NCI-H1930 (cell line): ENCODE measurements at places on chromosomes 12 and 14.

- no peak for DNase-seq
Observed at GRCh38 chr14:72946491-72946890, 20.2 kb downstream of the DCAF4 start.

DNA sequence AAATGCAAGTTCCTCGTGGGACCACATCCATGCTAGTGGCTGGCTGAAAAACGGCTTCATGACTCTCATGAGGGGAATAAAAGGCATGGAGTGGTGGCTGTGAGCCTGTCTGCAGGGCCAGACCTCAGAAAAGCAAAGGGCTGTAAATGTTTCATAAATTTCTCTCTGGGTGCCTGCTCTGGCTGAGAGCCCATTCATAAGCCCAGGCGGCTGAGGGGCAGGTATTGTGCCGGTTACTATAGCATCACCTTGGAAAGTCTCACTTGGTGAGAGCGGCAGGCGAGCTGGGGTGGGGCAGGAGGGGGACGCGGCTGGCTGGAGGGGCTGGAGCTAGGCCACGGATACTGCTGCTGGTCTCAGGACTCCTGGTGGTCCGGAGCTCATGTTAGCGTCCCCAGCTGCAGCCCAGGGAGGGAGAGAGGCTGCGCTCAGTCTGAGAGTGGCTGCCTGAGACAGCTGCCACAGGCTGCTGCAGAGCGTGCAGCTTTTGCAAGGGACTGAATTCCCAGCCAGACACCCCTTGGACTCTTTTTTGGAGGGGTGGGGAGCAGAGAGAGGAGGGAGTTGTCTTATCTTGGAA, at the start of gene SLC17A8:
SLC17A8 (plus strand) TSS at position 431 of the 580 bp plus-strand sequence. CDS start 318 bp downstream, outside the sequence.
- DNase-seq, result no peak

DNA sequence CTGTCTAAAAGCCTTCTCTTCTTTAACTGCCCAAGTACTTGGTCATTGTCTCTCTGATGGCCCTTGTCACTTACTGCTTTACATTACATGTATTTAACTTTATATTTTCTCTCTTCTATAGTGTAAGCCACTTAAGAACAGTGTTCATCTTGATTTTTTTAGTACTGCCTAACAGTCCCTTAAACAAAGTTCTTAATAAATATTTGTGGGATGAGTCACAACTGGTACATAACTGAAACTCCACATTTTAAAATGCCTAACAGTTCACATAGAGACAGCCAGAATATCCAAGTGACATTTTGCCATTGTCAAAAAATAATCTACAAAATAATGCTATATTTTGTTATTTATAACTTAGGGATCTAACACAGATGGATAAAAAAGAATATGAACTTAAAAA, 146.6 kb downstream of the STXBP6 start:
- no peak for DNase-seq

- DNase-seq, result no peak
Observed at GRCh38 chr14:31567655-31568054, 6.5 kb downstream of the NUBPL start.

GRCh38 chr12:67414011-67414715, 145.0 kb downstream of the CAND1 start:
- no peak for DNase-seq

DNA sequence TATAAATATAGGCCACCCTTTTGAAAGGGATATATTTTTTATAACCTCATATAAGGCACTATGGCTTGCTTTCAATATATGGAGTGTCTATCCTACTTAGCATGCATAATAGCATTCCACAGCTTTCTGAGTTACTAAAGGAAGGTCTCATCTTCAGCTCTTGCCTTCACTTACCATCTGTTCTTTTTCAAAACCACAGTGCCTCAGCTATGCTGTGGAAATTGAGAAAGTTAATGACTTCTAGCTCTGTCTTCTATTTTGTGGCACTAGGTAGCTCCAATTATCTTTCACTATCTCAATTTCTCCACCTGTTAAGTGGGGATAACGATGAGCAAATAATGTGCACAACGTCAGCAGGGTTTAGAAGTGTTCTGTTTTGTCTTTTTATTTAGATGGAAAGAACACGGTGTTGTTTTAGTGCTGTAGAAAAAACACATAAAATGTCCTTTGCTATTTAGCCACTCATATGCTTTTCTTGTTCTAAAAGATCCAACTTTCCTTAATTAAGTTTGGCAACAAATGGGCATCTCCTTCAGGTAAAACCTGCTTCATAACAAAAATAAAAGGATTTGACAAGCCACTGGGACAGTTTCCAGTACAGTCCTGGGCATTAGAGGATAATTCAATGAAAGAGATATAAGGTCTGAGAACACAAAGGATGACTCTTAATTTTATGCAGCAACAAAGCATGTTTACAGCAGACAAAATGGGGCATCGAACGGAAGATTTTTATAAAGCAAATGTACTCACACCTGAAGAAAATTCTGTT, 462.0 kb upstream of the SYT1 start:
- DNase-seq, result no peak
